ENCODE measurements at places on chromosomes 16 and 17.

DNA sequence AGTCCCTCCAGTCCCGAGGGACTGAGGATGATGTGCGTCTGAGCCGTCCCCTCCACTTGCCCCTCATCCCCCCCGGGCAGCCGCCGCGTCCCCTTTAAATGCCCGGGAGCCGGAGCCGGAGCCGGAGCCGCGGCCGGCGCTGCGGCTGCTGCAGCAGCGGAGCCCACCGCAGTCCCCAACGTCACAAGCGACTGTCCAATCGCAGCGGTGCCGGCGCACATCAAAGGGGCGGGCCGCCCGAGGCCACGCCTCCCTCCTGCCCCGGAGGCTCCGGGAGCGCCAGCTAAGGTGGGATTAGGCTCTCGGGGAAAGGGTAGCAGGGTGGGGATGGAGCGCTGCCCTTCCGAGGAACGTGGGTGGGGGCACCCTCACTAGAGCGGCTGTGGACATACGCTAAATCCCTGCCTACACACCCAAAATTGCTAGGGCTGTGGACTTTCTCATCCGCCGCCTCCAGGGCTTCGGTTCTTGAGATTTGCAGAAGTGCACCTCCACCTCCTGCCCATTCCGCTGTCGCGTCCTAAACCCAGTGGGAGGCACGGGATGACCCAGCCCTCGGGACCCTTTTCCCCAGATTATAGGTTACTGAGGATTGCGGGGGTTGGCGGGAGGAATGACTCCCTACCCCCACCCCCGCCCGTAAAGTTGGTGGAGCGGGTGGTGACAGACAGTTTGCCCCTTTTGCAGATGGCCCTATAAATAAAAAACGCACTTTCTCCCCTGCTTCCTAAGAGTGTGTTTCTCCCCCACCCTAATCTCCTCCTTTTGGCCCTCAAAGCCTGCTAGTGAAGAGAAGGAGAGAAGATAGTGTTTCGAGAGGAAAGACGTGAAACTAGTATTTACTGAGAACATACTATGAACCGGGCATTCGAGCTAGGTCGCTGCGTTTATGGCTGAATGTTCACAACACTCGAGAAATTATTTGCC, at the start of gene PHOSPHO1:
TSS of gene PHOSPHO1 (minus strand) at position 152 of the 927 bp plus-strand sequence. CDS start 4,096 bp downstream, outside the sequence.
- peak; percentile 81 for DNase-seq

DNA sequence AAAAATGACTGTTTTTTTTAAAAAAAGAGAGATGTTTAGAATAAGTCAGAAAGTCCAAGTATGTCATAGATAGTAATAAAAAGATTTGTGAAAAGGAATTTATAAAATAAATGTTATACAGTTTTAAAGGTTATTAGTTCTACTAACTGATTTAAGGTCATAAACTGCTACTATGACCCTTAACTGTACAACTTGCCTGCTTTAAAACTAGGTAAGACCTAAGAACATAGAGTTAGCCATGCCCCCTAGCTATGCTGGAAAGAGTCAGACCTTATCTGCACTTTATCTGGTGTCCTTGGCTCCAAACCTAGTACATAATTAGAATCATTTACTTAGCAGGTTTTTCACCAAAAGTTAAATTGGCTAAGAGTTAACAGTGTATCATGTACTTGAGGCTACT, 23.5 kb upstream of the SLC6A2 start:
- no peak for DNase-seq

- no peak for DNase-seq
These were observed 61.4 kb downstream of the HAPSTR1 start for GRCh38 chr16:9152649-9153501.

- no peak for DNase-seq
These were observed 1.3 kb downstream of the TTYH2 start for GRCh38 chr17:74214484-74215341.

- peak; percentile 32 for DNase-seq
These were observed 53.6 kb upstream of the TBX2 start for GRCh38 chr17:61345825-61346666.

GRCh38 chr17:4487820-4488716, 10.6 kb upstream of the SPNS2 start:
- no peak for DNase-seq

DNA sequence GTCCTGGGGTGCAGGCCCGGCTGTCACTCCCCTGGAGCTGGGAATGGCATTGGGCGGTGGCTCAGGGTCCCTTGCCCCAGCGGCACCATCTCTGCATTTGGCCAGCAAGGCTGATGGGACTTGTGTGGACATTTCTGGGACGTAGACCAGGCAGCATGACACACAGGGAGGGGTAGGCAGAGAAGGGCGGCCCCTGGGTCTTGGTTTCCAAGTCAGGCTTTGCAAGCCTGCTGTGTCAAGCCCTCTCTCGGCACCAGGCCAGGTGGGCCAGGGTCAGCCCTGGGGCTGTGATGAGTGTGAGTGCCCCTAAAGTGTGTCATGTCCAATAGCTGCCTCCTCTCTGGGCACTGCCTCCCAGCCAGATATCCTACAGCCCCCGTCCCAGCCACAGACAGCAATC, 335.2 kb downstream of the SEC14L1 start:
- DNase-seq, result no peak

- DNase-seq, result no peak
These were observed 55.2 kb upstream of the MED9 start for GRCh38 chr17:17421346-17422216.

DNA sequence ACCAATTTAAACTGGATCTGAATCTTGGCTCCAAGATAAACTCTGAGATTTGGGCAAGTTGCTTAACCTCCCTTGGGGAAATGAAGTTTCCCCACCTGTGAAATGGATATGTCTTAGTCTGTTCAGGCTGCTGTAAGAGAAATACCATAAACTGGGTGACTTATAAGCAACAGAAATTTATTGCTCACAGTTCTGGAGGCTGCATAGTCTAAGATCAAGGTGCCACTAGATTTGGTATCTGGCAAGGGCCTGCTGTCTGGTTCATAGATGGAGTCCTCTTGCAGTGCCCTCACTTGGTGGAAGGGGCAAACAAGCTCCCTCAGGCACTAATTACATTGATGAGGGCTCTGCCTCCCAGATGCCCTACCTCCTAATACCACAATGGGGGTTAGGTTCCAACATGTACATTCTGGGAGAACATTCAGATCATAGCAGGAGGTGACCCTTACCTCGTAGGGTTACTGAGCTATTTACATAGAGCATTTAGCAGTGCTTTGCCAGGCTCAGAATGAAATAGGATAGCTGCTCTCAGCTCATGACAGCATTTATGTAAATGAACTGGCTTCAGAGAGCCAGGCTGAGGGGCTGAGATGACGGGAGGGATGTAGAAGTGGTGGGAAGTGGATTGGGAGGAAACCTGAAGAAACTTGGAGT, 83.9 kb downstream of the SPECC1 start:
- DNase-seq, result no peak

DNA sequence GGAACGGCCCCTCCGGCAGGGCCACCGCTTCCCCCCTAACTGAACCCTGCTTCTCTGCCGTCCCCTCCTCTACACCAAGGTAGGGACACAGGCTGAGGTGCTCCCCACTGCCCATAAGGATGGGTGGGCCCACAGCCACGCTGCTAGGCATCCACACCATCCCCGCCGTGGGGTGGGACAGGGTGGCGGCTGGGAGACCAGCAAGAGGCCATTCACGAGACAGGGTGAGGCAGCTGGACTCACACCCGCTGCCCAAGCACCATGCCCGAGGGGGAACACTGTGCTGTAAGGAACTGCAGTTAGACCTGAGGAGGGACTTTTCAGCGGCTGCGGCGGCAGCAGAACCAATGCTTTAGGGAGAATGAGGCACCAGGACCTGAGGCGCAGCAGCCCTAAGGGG, 47.5 kb upstream of the RRN3 start:
- DNase-seq, result no peak

DNA sequence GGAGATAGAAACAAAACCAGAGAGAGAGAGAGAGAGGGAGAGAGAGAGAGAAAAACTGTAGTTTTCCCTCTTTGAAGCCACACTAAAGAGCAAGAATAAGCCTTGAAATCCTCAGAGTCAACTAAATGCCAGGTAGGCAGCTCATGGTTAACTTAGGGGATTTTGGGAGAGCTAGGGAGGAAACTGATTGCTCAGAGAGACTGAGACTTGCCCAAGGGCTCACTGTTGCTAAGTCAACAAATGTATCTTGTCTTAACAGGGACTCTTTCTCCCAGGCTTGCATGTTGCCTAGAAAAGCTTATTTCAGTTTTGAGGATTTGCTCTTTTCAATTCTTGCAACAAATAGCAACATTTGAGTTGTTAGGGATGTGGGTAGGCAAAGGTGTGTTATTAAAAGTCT, 4.5 kb upstream of the SLC5A11 start:
- peak; percentile 18 for DNase-seq

- DNase-seq, result peak; percentile 49
These were observed 12.1 kb downstream of the METRNL start for GRCh38 chr17:83091257-83092141.

DNA sequence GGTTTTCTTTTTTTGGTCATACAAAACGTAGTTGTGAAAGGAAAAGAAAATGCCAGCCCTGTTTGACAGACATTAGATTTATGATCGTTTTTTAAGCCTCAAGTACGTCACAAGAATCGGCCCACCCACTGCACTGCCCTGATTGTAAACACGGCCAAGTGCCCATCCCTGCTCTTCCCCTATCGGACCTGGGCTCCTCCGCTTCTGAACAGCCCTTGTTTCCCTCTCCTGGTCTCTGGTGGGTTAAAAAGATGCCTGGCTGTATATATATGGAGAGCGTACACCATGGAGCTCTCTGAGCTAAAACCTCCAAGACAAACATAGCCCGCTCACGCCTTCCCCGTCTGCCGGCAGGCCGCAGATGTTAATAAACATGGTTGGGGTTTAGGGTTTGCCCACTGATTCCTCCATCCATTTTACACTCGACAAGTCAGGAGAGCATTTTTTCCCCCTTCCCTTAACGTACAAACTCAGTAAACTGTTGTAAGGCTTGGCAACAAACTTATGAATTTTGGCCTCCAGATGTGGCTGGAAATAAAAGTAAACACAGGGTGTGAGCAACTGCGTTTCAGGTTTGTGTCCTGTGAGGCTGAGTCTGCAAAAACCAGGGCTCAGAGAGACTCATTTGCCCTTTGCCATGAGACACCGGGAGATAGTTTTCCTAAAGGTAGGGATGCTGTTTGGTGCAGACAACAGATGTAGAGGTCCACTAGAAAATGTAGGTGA, 325.9 kb downstream of the SOX9 start:
- no peak for DNase-seq

DNA sequence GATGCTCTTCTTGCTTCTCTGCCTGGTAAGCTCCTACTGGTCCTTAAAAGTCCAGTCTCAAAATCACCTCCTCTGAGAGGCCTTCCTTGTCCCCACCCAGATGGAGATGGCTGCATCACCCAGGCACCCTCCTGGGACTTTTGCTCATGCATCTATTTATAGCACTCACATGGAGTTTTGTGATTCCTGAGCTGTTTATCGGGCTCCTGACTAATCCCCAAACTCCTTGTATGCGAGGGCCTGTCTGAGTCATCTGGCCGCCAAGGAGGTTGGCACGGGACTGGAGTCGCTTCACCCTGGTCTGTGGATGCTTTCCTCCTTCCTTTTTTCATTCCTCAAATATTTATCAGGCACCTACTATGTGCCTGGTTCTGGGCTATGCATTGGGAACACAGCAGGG, 2.3 kb upstream of the MAP2K3 start:
- DNase-seq, result peak; percentile 97

GRCh38 chr16:90072442-90073105, 4.6 kb downstream of the PRDM7 start:
- DNase-seq, result no peak

DNA sequence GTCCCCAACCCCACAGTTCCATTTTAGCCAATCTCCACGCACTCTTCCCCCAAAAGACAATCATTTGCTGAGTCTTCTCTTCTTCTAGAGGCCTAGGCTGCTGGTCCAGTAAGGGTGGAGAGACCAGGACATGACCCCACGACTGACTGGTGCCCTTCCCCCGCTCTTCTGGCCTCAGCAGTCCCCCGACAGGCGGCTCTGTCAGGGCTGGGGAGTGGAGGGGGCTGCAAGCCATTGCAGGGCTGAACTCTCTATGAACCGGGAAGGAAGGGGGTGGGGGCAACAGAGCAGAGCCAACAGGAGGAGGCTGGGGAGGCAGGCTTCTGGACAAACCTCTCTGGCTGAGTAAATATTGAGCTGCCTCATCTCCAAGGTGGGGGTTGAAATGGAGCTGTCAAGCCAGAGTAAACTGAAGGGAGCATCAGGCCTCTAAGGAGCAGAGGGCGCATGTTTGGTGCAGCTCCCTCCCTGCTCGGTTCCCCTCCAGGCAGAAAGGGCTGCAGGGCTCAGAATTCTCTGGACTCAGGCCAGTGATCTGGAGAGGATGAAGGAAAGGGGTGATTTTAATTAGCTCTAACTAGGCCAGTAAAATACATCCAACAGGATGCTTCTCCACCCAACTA, 8.7 kb downstream of the HOXB1 start:
- DNase-seq, result peak; percentile 68

DNA sequence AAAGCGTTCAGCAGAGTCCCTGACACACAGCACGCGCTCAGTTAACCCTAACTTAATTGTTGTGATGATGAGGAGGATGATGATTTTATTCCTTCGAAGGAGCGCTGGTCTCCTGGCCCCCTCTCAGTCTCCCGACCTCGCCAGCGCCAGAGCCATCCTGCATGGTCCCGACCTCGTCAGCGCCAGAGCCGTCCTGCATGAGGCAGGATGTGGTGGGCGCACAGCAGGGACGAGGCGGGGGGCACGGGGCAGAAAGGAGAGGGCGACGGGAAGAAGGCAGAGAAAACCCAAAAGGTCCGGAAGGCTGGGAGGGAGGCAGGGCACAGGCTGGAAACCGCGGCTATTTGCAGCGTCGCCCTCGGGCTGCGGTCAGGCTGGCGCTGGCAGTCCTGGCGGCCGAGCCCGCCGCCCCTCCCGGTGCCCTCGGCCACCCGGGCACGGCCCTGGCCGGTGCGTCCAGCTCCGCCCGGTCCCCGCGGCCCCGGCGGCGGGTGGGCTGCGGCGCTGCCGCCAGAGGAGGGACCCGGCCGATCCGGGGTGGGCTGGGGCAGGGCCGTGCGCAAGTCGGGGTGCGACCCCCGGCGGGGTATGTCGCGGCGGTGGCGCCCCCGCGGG, 3.0 kb upstream of the TAC4 start:
- DNase-seq, result no peak

- DNase-seq, result peak; percentile 85
These were observed at the start of gene COG1 for GRCh38 chr17:73192894-73193701. Gene COG1, plus strand, starts transcription at chr17:73193055. Its CDS starts 15 bp downstream, at chr17:73193070.

GRCh38 chr17:12118617-12119016, 97.9 kb downstream of the MAP2K4 start:
- peak; percentile 42 for DNase-seq

DNA sequence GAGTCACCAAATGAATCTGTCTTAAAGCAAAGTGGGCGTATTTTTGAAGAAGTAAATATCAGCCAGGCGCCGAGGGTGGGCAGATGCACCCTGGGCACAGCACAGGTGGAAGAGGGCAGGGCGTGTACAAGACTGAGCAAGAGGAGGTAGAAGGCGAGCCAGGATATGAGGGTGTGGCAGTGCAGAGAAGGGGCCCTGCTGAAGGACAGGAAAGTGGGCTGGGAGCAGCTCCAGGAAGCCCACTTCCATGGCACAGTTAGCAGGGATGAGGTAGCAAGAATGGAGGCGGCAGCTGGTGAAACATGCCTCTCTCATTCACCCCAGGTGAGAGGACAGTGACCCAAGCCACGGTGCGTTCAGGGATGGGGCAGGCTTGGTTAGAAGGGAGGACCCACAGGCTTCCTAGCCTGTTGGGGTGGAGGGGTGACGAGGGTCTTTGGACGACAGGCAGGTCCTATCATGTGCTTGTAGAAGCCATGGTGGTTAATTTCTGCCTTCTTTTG, 149.3 kb downstream of the CLEC16A start:
- no peak for DNase-seq

GRCh38 chr17:36932694-36933511, 4.4 kb upstream of the LHX1 start:
- DNase-seq, result peak; percentile 46

- DNase-seq, result no peak
These were observed 66.9 kb upstream of the TNRC6C start for GRCh38 chr17:77891602-77892001.

Measured in kidney tubule cell (primary cell).